Umbilical cord (tissue), 2 donors: ENCODE measurements at places on chromosomes 6 and 20. TPM values are rescaled to one million over a fixed set of nuclear protein-coding genes. Genes with fewer than 3 reads are reported as not detected.

DNA sequence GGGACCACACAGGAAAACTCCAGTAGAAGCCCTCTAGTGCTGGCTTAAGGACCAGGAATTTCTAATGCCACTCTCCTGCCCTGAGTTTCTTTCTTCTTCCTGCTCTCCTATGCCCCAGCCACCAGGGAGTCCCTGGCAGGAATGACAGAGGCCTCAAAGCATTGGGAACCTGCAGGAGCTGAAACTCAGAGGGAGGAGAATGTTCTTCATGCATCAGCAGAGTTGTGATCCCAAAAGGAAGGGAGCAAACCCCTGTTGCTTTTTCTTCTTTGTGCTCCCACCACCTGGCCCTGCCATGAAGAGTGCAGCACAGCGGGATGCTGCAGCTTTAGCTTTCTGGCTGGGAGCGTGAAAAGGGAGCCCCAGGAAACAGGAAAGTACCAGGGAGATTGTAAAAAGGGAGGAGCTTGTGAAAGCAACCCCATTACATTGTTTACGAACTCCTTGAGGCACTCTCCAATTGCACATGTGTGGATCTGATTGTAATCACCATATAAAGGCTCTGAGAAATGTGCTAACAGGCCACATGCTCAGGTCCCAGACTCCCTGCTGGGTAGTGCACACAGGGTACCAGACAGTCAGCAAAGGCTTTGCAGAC lies 34.7 kb upstream of the FKBP1A start:
- DNase-seq: no peak

- no peak for DNase-seq
Observed at GRCh38 chr6:138643210-138643609, 130.4 kb upstream of the CCDC28A start.

- DNase-seq: no peak
Observed at GRCh38 chr20:61478094-61478493, 226.0 kb downstream of the CDH4 start.

GRCh38 chr20:11569163-11569562 lies 348.5 kb upstream of the BTBD3 start:
- DNase-seq: peak; percentile 9

DNA sequence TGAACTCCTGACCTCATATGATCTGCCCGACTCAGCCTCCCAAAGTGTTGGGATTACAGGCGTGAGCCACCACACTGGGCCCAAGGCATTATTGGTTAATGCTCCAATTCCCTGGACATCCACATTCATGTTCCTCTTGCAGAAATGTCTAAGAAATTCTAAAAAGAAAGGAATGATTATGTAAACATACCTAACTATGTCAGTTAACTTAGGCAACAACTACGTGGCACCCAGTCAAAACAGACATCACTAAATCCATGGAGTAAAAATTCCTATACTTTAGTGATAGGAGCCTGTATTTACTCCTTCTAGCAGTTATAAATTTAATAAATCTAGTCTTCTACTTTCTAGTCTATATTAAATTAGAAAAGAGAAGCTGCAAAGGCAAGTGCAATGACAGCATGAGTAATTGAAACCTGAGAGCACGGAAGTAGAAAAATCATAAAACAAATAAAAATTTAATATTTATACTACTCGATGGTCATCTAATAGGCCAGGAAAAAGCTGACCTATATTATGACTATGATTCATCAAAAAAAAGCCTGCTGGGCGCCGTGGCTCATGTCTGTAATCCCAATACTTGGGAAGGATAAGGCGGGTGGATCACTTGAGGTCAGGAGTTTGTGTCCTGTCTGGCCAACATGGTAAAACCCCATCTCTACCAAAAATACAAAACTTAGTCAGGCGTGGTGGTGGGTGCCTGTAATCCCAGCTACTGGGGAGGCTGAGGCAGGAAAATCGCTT lies 4.2 kb downstream of the AHI1 start:
- no peak for DNase-seq

DNA sequence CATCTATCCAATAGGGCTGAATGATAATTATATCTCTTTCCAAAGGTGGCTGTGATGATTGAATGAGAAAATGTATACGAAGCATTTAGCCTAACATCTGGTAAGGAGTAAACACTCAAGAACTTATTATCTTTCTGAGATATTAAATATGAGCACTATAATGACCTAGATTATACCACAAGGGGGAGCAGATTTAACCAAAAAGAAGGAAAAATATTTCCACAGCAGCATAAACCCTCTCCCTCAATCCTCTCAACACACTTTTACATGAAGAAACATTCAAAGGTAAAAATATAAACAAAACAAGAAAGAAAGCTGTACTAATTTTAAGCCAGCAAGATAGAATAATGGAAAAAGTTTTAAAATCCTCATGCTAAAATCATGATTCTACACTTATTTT lies 68.4 kb downstream of the SHPRH start:
- no peak for DNase-seq

GRCh38 chr6:47138046-47138445 lies 95.9 kb upstream of the ADGRF1 start:
- no peak for DNase-seq

DNA sequence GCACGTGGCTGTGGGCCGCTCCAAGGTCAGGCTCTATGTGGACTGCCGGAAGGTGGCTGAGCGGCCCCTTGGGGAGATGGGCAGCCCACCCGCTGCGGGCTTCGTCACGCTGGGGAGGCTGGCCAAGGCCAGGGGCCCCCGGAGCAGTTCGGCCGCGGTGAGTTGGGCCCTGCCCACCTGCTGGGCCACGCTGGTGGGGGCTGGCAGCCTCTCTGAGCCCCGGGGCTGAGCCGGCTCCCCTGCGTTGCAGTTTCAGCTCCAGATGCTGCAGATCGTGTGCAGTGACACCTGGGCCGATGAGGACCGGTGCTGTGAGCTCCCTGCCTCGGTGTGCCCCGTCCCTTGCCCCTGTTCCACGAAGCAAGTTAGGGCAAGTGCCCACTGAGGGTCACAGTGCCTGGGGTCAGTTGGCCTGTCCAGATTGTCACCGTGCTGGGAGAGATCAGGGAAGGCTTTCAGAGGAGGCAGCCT lies 27.1 kb downstream of the COL20A1 start:
- no peak for DNase-seq

- DNase-seq: no peak
Observed at GRCh38 chr20:44406572-44407137, 51.2 kb downstream of the HNF4A start.

The KCNS1 gene
- total RNA-seq: 2.4 TPM

DNA sequence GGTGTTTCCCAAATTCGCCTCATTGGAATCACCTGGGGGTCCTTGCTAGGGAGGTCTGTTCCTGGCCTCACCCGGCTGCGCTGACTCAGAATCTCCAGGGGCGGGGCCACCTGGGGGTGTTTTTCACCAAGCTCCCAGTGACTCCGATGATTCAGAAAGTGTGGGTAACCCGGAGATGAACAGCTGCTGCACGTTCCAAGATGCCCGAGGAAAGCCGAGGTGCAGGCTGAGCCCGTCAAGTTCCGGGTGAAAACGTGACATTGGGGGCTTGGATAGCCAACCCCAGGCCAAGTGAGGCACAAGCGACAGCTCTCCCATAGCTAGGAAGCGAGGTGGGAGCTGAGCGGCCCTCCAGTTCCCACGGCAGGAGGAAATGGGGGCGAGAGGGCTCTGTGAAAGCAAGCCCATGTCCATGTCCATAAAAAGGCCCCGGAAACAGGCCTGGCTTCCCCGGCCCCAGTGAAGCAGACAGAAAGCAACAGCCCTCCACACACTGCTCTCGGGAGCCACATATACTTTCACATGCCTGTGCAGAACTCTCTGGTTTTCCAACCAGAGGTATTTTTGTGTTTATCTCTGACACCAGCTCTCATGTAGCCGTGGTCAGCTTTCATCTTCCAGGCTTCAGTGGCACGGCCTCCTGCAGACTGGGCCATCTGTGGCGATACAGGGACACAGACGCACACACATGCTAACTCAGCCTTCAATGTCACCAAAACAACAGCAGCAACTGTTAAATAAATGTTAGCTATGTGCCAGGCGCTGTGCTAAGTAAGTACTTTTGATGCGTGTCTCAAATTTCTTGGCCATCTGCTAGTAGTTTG lies 90.7 kb upstream of the CCDC28A start:
- DNase-seq: no peak

- no peak for DNase-seq
Observed at GRCh38 chr6:107634324-107635056, 144.6 kb downstream of the SOBP start.

GRCh38 chr6:147625946-147626345 lies 117.5 kb downstream of the SAMD5 start:
- no peak for DNase-seq

DNA sequence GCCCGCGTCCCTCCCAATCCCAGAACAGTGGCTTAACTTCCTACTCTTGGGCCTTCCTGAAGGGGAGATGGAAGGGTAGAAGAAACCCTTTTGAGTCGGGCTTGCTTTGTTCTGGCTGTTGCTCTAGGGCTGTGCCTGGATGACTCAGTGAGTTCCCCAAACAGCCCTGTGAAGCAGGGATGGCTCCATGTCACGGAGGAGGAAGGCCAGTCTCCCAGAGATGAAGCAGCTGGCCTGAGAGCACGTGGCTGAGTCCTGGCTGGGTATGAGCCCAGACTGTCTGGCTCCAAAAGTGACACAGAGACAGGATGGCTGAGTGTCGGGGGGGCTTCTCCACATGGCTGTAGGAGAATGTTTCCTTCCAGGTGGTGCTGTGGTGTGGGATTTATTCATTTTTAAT lies 4.6 kb downstream of the SYTL3 start:
- DNase-seq: peak; percentile 85

GRCh38 chr20:8583566-8584043 lies 451.5 kb downstream of the PLCB1 start:
- DNase-seq: peak; percentile 22

DNA sequence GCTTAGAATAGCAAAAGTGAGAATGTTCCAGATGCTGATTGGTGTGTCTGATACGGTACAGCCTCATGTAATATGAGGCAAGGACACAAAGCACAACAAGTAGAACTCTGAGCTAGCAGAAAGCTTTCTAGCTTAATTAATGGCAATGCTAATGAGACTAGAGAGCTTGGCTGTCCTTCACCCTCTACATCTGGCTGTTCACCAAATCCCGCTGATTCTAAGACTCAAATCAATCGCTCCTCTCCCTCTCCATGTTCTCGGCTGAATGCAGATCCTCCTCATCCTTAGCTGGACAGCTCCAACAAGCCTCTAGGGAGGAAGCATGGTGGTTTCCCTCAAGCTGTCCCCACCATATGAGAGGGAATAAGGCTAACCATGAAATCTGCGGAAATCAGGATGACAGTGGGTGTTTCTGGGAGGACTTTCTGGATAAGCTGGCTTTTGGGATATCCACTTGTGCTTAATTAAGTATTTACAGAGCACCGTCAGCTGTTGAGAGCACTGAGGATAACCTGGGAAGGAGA lies 128.9 kb downstream of the FOXC1 start:
- no peak for DNase-seq

GRCh38 chr6:108363889-108364313 lies 69.0 kb downstream of the AFG1L start:
- no peak for DNase-seq

GRCh38 chr20:61556111-61556510 lies 304.1 kb downstream of the CDH4 start:
- DNase-seq: peak; percentile 63

The MROH8 gene
- total RNA-seq: 2.4 TPM

GRCh38 chr6:84462698-84463097 lies 235.3 kb upstream of the CEP162 start:
- peak; percentile 83 for DNase-seq

The PROKR2 gene
- not detected for total RNA-seq

DNA sequence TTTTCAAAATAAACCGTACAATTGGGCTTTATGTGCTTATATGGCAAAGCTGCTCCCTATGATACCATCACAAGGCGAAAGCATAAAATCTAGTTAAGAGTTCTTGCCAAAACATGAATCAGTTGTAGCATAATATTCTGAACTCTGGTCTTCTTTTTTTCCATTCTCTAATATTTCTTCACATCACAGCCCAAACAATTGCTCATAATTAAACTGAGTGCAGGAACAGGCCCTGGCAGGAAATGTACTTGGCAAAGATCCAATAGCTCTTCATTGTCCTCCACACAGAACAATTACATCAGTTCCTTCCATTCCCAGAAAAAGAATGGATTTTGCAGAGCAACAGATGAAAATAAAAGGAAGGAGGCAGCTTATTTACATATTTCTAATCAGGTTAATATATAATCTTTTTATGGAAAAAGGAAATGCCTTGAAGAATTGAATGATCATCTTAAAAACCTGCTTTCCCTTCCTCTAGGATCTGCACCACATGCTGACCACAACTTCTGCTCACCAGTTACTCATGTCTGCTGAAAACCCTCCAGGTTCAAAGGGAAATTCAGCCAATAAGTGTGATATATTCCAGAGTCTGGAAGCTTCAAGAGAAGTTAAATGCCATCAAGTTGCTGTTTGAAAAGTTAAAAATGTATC lies 123.3 kb upstream of the COL21A1 start:
- DNase-seq: peak; percentile 97

The TFAP2A gene
- total RNA-seq: 20.7 TPM

- no peak for DNase-seq
Observed at GRCh38 chr20:39785252-39785917, 823.2 kb downstream of the DHX35 start.

- DNase-seq: peak; percentile 63
Observed at GRCh38 chr6:107488875-107489635, 862 bp upstream of the SOBP start.

GRCh38 chr6:18330548-18331081 lies 56.5 kb upstream of the RNF144B start:
- DNase-seq: no peak

- DNase-seq: no peak
Observed at GRCh38 chr6:99559057-99559456, 9.4 kb downstream of the CCNC start.

DNA sequence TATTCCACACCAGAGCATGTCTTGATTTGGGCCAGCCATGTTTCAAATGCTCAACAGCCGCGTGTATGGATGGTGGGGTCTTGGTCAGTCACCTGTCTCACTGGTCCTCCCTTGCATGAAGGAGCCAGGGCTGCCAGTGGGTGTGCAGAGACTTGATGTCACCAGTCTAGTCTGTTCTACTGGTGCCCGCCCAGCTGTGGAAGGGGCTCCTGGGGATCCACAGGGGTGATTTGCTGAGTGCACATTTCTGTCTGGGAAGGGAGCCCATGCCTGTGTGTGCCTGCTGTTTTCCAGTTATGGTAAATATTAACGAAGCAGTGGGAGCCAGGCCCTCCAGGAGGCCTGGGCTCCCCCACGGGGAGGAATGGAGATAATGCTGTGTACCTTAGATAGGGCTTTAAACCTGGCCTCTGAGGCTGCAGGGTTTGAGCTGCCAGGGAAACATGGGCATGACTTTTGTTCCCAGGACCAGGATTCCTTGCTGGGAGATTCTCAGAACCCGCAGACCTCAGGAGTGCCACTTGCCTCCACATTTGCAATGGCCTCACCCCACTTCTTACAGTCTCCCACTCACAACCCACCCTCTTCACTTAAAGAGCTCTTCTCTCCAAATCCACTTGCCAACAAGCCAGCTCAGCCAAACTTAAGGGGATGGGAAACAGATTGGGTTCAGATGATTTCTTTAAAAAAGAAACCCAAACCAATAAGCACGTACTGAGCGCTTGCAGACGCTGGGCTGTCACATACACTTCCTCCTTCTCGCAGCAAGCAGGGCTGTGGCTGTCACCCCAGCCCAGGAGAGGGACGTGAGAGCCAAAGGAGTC lies 54.1 kb downstream of the VEGFA start:
- DNase-seq: no peak

GRCh38 chr6:94462231-94462630 lies 1042.9 kb upstream of the EPHA7 start:
- DNase-seq: no peak
